Astrocyte of the spinal cord (primary cell): ENCODE measurements at places on chromosomes 3 and 15.

GRCh38 chr3:53518495-53518981 is 24.1 kb downstream of the CACNA1D start:
- no peak for DNase-seq

GRCh38 chr3:46930945-46931403 is 45.6 kb downstream of the CCDC12 start:
- no peak for DNase-seq

DNA sequence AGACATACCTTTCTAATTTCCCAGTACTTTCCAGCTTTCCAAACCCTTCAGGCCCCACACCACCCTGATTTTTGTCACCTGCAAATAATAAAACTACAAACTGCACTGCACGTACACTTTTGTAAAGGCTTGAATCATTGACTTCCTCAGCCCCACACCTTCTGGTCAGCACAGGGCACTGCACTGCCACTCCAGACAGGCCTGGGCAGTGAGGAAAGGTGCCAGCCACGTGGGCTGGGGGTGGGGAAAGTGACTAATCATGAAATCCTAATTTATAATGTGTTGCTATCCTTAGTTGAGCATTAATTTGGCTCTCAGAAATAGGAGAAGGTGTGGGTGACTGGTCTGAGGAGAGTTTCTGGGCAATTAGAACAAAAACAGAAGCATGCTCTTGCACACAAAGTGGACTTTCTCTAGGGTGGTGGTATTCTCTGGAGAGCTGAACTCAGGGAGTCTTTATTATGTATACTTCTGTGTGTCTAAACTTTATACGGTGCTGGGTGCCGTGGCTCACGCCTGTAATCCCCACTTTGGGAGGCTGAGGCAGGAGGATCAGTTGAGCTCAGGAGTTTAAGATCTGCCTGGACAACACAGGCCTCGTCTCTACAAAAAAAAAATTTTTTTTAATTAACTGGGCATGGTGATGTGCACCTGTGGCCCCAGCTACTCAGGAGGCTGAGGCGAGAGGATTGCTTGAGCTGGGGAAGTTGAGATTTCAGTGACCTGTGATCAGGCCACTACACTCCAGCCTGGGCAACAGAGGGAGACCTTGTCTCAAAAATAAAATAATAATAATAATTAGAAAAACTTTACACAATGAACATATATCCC is 58.2 kb upstream of the FLNB start:
- no peak for DNase-seq

DNA sequence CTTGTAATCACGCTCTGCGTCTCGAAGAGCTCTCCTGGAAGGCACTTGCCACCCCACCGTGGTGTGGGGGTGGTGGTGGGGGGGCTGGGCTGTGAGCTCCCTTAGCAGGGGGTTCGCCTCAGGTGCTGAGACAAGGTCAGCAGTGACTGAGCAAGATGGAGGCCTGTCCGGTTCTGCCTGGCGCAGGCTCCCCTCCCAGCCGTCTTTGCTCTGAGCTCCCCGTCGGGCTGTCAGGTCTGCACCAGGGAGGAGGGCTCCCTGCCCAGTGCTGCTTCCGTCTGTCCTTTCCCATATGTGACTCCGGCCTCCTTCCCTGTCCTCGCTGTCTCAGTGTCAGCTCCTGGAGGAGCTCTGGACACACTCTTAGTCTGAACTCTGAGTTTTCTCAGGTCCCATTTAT is 80.0 kb downstream of the PLXNA1 start:
- DNase-seq: no peak

DNA sequence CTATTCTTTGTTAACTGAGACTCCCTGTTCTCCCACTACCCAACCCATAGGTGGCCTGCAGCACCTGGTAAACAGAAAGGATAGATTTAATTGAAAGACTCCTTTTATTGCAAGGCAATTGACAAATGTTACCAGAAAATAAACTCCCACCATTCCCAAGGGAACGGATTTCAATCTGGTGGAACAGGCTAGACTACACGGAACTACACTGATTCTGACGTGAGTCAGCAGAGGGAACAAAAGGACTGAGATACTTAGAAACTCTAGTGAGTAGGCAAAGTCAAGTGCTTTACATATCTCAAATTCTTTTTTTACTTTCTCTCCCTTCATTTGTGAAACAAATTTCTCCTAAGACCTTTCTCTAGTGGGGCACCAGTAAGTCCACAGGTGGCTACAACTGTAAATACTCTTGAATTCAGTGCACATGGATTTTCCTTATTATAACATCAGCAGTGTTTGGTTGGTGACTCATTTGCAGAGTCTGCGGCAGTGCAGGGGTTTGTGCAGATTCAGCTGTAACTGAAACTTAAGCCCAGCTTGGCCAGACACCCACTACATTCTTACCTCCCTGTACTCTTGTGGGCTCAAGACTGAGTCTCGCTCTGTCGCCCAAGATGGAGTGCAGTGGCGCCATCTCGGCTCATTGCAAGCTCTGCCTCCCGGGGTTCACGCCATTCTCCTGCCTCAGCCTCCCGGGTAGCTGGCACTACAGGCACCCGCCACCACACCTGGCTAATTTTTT is 34.3 kb upstream of the PLSCR2 start:
- peak; percentile 97 for DNase-seq
